PC-3 (cell line): ENCODE measurements at places on chromosomes 6 and 20. TPM values are rescaled to one million over a fixed set of nuclear protein-coding genes. Genes with fewer than 3 reads are reported as not detected.

GRCh38 chr6:26476896-26477295 lies 19.1 kb downstream of the BTN2A1 start:
- no peak for DNase-seq

Gene SLC9A8
- 11.7 and 13.1 TPM in 2 replicates for total RNA-seq

- DNase-seq = no peak
These were observed 77.0 kb downstream of the TBX18 start for GRCh38 chr6:84687431-84687830.

Gene MATN4
- 0.33 TPM in 1 of 2 replicates, not detected in the other for total RNA-seq

DNA sequence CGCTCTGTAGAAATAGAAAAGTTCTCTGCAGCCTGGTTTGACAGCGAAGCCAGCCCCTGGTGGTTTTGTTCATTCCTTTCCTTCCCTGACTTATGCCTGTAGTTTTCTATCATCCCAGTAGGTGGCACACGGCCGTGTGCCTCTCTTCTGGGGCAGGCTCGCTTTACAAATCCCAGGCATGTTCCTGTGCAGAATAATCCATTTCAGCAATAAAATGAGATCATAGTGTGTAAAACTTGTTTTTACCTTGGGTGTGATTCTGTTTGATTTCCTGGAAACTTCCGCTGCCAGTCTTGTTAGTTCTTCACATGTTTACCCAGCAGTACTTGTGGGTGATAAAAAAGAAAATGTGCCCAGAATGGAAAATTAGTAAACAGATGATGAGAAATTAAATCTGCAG lies 7.4 kb upstream of the INSM1 start:
- DNase-seq = peak; percentile 89

DNA sequence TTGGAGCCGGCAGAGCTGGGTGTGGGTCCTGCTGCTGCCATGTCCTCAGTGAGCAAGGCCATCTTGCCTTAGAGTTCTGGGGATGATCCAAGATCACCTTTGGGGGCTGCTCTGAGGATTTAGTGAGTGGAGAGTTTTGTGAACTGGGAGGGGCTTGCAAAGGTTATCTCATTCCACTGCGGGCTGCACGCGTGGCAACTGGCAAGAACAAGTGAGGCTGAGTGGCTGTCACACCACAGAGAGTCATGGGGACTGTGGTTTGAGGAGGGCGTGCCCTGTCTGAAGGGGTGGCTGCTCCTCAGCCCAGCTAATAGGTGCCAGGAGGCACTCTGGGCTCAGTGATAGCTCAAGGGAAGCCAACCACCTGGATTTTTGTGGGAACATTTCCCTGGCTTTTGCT lies 37.6 kb downstream of the TTLL9 start:
- no peak for DNase-seq

Gene PRKN
- not detected in 2 replicates for total RNA-seq

DNA sequence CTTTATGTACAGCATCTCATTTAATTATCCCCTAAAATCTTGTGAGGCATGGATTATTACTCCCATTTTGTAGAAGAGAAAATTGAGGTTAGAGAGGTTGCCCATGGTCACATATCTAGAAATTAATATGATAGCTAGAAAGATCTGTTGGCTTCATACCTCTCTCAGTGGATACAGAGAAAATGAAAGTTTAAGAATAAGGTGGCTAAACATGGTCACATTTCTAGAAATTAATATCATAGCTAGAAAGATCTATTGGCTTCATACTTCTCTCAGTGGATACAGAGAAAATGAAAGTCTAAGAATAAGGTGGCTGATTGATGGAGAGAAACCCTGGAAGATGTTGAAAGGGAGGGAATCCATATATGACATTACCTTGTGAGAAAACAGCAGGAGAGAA lies 260.7 kb upstream of the MAN1A1 start:
- DNase-seq = no peak
